Activated CD8-positive, alpha-beta memory T cell treated with anti-CD3 and anti-CD28 coated beads, Interleukin-2, amount 10 ng/mL, durations not matched to agents 7 days and 5 days (primary cell): ENCODE measurements at places on chromosomes 12 and 14. TPM values are rescaled to one million over a fixed set of nuclear protein-coding genes. Genes with fewer than 3 reads are reported as not detected.

MYH6 gene
- total RNA-seq = 1.0 TPM

- no peak for DNase-seq
Observed at GRCh38 chr14:24441485-24441884, 1.1 kb downstream of the SDR39U1 start.

- no peak for DNase-seq
Observed at GRCh38 chr12:67722296-67722695, 73.8 kb downstream of the DYRK2 start.

DNA sequence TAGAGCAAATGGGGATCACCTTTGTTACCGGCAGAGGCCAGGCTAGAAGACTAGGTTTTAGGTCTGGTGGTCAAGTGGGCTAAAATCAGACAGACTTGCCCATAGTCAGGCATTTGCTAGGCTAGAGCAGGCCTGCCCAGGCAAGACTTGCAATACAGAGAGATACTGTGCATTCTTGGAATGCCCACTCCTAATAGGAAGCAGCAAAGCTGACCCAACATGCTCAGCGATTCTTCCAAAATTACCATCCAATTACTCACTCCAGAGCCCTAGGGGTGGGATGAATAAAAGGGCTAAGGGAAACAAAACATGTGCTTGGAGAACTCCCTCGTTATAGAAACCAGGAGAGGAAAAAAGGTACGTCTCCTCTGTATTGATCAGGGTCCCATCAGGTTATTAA, 187.8 kb upstream of the AMIGO2 start:
- DNase-seq = no peak

- DNase-seq = no peak
Observed at GRCh38 chr14:105924951-105925591, 398.7 kb downstream of the TMEM121 start.

DNA sequence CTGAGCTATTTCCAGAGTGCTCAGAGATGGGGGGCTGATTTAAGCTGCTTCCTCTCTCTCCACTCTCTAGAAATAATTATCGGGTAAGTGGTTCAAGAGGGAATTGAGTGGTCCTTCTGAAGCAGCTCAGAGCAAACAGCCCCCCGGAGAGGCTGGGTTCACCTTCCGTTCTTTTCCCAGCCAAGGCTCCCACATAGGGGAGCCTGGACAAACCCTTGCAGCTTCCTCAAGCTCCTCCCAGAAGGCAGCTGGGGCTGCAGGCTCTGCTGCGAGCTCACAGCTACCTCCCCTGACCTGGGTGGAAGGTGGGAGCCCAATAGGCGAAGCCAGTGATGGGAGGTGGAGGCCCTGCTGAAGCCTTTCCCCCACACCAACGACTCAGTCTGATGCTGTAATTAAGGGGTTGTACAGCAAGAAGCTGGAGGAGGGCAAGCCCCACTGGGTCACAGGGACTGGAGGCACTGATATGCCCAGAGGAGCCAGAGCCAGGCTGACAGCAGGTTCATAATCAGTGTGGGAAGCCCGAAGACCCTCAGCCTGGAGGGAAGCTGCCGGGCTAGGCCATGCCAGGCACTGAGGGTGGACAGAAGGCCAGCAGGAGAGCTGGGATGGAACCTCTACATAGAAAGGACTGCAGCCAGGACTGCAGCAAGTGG, 52.4 kb downstream of the ARL6IP4 start:
- no peak for DNase-seq

DNA sequence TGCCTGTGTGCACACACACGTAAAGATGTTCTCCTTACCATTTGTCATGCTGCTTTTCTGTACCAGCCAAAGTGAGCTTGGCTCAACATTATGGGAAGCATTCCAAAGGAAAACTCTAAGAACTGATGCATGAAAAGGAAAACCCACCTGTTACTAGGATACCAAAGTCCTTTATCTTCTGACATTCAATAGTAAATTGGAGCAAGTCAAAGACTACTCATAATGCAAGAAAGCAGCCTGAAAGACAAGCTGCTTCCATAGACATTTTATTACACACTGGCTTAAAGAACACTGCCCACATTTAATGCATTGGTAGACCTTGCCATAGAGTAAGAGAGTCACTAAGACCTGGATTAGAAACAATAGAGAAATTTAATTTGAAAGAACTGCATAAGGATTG, 159.0 kb downstream of the LRIG3 start:
- DNase-seq = no peak

DNA sequence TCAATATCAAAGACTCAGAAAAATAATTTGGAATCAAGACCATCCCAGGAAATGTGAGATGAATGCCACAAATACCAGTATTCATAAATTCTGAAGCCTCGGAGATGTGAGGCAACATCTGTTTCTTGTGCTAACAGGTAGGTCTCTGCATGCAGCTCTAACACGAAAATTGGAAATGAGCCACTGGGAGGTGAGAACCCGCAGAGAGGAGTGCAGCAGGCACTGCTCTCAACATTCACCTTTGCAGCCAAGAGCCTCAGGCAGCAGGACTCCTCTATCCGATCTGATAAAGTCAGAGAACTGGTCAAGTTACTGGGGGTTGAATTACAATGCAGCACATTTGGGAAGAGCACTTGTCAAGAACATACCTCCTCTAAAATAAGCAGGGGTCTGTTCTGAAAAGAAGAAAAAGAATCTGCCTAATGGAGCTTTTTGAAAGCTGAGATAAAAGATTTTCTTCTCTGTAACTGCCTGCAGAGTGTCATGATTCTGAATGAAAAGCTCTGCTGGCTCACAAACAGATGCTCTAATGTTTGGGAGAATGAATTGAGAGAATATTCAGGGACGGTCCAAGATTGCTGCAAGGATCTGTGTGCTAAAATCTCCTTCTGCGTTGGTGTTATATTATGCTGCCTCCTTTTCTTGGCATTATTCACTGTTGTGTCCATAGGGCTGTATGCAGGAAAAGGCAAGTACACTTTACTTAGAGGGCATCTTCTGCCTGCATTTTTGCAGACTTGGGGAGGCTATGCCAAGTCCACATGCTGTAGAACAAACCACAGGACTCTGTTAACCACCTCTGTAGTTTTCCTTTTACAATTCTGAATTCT, 209.6 kb upstream of the KRR1 start:
- DNase-seq = no peak

GRCh38 chr14:87148655-87149054, 844.3 kb downstream of the GALC start:
- no peak for DNase-seq

GRCh38 chr12:120642121-120642520, 1.7 kb downstream of the CABP1 start:
- no peak for DNase-seq
